Activated T-helper 1 cell treated with anti-CD3 and anti-CD28 coated beads, Interleukin-12 subunit alpha, Interleukin-12 subunit beta, Interleukin-2, Interleukin-4 antibody, amounts not matched to agents 30 ng/mL and 10 ng/mL and 1 ng/mL, durations not matched to agents 14 hours and 24 hours and 36 hours (primary cell): ENCODE measurements at places on chromosomes 4 and X.
A peak's percentile ranks its signal among the peaks of the same experiment; 100 is the strongest.

- no peak for DNase-seq
Observed at GRCh38 chr4:56859841-56860240, 38.3 kb upstream of the SPINK2 start.

DNA sequence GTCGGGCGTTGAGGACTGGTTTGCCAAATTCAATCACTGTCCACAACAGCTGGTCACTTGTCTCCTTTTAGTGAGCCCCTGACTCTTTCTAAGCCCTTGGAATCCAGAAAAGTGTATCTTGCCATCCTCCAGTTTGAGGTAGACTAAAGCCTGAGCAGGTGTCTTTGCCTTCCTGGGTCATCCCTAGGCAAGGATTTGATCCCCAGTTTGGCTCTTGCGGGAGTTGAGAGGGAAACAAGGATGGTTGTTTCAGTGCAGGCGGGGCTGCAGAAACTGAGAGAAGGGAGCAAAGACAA is 2.2 kb upstream of the FGF5 start:
- DNase-seq: no peak

DNA sequence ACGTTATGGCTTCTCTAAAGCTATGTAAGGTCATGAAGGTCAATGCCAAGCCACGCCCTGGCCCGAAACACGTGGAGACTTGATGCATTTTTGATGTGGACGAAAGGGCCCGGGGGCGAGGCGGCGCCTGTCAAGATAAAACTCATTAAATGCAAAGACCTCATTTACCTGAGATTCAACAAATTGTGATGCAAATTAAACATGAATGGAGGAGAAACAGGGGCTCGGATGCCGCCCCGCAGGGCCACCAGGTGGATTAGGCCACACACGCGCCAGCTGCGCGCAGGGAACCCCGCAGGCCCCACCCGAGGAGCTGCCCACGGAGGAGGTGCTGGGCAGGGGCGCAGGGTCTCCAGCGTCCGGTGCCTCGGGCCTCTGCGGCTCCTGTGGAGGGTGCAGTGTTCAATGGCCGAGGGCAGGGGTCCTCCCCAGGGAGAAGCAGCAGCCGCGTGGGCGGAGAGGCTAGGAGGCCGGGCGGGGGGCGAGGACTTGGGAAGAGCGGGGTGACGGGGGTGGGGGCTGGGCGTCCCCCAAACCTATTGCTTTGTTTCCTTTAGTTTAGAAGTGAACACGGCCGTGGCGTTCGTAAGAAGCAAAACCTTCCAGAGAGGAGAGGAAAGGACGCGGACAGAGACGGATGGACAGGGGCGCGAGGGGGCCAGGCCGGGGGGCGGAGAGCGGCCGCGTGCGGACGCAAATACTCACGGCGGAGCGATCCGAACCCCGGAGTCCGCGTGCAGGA is 40.4 kb downstream of the CPLX1 start:
- DNase-seq: no peak

GRCh38 chrX:3598709-3599108 is 114.7 kb downstream of the PRKX start:
- no peak for DNase-seq

DNA sequence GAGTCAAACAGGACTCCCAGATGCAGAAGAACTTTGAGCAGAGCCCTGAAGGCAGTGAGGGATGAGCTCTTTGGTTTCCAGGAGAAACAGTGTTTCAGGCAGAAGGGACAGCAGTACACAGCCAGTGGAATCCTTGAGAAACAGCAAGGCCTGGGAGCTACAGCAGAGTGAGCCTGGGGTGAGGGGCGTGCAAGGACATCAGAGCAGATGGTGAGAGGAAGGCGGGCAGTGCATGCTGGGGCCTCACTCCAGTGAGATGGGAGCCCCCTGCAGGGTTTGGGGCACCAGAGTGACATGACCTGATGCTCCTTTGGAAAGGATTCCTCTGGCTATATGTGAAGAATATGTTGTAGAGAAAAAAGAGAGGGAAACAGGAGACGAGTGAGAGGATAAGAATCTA is 98.1 kb upstream of the EGFL6 start:
- DNase-seq: no peak

DNA sequence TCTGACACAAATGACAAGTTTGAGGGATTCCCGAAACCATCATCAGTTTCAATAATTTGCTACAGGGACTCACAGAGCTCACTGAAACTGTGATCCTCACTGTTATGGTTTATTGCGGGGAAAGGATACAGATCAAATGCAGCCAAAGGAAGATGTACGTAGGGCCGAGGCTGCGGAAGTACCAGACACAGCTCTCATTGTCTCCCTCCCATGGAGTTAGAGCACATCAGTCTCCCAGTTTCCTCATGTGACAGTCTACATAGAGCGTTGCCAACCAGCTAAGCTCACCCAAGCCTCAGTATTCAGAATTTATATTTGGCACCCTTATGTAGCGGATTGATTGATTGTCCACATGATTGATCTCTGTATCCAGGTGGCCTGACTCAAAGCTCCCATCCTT is 137.8 kb upstream of the TENM3 start:
- no peak for DNase-seq

DNA sequence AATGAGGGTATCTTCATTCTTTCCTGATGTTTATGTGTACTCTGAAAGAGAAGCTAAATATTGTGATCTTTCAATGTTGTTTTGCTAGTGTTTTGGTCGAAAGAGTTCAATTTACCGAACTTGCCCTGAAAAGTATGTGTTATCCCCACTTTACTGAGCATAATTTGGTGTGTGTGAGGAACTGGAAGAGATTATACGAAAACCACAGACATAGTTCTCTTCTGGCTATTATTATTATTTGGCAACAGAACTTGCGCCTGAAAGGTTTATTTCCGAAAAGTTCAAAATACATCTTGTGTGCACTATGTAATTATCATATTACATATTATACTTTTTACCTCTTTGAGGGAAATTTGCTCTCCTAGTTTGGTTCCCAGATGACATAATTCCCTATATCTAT is 232.5 kb upstream of the INTU start:
- DNase-seq: no peak

DNA sequence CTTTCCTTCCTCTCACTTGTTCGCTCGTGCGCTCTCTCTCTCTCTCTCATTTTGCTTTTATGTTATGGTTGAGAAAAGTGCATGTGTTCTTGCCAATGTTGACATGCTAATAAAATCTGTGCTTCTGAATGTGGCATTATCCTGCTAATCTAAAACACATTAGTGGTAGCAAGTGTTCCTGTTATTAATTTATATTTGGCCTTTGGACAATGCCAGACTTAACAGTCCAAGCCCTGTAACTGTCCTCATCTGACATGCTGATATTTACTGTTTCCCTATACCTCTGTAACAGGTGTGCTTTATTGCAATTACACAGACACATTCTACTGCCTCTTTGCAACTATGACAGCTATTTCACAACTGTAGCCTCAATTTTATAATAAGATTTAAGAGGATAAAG is 2.7 kb downstream of the PPARGC1A start:
- DNase-seq: no peak

DNA sequence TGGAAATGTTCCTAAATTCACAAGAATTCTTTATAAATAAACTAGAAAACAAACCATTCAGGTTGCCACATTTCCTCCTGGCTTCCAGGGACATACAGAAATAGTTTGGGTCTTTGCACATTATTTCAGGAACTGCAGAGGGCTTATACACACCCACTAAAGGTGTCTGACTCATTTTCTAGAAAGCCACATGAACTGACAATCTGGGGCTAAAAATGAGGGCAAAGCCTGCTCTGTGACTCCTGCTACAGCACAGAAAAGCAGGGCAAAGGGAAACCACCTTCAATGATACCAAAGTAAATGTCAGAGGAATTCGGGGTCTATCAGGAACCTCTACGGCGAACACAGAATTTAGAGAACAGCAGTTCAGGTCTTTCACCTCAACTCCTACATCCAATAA is 112.2 kb upstream of the MAP3K15 start:
- DNase-seq: peak; percentile 20

DNA sequence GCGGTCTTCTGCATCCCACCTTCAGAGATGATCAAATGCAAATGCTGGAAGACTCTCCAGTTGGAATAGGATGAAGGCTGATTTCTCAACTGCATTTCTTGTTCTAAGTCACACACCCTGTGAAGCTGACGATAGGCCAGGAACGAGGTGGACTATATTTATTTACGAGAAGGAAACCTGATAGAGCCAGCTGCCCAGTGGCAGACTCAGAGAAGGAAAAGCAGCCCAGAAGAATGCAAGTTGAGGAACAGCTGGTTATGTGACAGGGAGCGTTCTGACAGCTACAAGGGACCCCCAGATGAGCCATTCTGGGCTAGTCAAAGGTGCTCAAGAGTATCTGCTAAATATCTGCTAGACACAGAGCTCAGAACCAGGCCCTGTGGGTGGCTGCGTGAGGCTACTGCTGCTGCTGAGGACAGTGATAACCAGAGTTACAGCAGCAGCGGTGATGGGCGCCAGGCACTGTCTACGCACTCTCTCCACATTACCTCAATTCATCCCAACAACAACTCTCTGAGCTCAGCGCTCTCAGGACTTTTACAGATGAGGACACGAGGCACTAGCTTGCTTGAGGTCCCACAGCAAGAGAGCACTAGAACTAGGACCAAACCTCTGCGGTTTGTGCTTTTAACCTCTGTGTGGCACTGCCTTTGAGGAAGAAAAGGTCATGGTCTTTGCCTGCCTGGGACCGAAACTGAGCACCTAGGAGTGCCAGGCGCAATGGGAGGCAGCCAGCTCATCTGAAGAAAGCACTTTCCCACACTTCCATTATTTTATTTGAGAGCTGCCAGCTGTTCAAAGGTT is 69.0 kb downstream of the GATB start:
- no peak for DNase-seq

DNA sequence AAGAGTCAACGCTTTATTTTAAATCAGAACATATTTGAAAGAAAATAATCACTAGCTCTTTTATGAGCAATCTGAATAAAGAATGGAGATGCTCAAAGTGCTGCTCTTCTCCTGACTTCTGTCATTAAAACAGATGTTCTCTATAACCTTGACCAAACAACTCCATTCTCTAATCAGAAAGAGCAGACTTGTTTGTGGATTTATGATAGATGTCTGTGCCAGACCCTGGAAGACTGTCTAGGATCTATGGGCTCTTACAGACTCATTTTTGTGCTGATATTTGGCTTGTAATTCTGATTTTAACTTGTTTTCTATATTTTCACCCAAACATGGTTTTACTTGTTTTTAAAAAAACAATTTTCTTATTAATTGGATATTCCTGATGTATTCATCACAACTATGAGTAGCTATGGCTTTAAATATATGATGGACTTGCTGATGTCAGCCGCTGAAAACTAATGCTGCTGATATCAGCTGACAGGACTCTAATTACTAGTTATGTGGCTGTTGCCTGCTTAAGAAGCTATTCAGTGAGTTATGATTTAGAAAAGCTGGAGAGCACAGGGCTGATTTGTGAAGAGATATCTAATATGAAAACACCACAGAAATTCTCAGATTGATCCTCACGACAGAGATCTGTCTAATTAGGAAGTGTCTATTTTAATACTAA is 31.6 kb upstream of the MAML3 start:
- no peak for DNase-seq

DNA sequence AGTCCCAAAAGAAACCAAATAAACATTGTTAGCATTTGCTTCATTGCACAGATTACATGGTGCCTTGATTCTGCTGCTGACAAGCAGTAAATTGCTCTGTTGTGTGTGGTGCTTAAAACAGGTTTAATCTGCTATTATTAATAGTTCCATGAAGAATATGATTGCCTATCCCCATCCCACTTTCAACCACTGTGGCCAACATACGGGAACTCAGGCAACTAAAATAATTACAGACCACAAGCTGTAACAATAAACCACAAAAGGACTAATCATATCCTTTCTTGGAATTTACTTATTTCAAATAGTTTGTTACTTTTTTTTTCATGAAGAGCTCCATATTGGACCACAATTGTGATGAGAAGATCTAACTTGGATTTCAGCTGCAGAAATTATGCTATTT is 131.5 kb downstream of the PACRGL start:
- DNase-seq: no peak

DNA sequence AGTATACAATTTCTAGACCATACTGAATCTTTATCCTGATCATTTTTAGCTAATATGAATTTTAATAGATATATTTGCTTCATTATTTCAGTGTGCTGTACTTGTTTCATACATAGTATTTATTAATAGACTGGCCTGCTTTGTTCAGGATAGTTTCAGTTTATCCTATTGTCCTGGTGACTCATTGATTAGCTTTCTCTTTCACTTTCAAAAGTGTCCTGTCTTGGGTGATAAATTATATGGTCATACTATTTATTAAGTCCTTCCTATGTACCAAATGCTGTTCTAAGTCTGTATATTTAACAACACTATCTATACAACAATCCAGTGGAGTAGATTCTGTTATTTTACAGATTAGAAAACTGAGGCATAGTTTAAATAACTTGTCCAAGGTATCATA is 153.8 kb upstream of the RAPGEF2 start:
- DNase-seq: no peak
